Gastroesophageal sphincter (tissue), 4 donors: ENCODE measurements at places on chromosomes 12 and 14. TPM values are rescaled to one million over a fixed set of nuclear protein-coding genes. Genes with fewer than 3 reads are reported as not detected.
A peak's percentile ranks its signal among the peaks of the same experiment; 100 is the strongest.

DNA sequence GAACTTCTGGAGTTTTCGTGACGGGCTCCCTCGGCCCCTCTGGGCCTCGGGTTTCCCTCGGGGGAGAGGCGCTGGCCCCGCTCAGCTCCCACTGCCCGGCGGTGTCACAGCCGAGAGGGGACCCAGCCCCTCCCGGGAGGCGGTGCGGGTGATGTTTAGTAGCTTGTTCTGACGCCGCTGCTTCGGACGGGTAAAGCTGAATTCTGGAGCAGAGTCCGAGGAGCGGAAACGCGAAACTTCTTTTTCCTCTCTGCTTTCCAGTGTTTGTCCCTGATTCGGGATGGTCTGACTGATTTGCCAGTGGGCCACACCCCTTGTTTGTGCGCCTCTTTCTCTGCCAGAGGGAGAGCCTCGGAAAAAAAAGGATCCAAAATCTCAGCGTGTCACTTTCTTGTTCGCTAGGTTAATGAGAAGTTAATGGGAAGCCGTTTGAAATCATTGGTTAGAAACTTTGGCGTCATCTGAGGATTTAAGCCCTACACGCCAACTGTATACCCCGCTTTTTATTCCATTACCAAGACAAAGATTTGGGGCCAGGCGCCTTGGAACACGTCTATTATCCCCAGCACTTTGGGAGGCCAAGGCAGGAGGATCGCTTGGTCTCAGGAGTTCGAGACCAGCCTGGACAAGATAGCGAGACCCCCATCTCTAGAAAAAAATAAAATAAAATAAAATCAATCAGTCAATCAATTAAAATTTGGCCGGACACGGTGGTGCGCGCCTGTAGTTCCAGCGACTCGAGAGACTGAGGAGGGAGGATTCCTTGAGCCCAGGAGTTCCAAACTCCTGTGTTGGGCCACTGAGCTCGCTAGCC is 756 bp downstream of the TULP3 start:
- no peaks in the 10 kb centered on the region for H3K27me3 ChIP-seq
- peak overlapping the region; percentile 76 for H3K4me3 ChIP-seq
- H3K4me1 ChIP-seq: no peaks in the 10 kb centered on the region

DNA sequence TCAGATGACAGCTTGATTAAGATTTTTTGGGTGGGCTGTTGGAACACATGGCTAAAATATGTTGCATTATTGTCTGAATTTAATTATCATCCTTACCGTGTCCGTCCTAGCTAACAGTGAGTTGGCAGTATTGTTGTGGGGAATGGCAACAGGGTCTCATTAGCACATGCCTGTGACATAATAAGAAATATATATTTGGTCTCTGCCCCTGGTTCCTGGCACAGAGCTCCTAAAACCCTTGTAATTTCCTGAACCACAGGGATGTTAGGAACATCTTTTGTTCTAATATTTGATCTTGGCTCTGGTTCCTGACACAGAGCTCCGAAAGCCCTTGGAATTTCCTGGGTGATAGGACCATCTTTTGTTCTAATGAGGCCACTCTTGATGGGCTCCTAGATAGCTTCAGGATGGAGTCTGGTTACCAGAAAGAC is 76.0 kb downstream of the SYNE2 start:
- H3K36me3 ChIP-seq: no peaks in the 10 kb centered on the region
- peaks cover 13% of the 10 kb centered on the region for H3K4me1 ChIP-seq
- no peaks in the 10 kb centered on the region for H3K27me3 ChIP-seq
- H3K4me3 ChIP-seq: no peak overlapping the region
- no peak for ATAC-seq
- no peak overlapping the region for H3K27ac ChIP-seq

- H3K27me3 ChIP-seq: peaks cover 46% of the 10 kb centered on the region
- ATAC-seq: no peak
- peaks cover 17% of the 10 kb centered on the region for H3K4me1 ChIP-seq
- H3K27ac ChIP-seq: peak overlapping the region; percentile 19
- no peaks in the 10 kb centered on the region for H3K36me3 ChIP-seq
Observed at GRCh38 chr12:33438851-33439586, 600 bp downstream of the SYT10 start.

Gene NUP37
- total RNA-seq: 19.8 TPM

GRCh38 chr12:68750506-68750905 is 4.5 kb downstream of the SLC35E3 start:
- H3K36me3 ChIP-seq: peaks cover 54% of the 10 kb centered on the region
- peaks cover 42% of the 10 kb centered on the region for H3K4me1 ChIP-seq
- no peak for ATAC-seq
- no peak overlapping the region for H3K27ac ChIP-seq
- no peaks in the 10 kb centered on the region for H3K27me3 ChIP-seq

Gene COQ6
- 41.1 TPM for total RNA-seq

Gene MARCHF9
- 3.4 TPM for total RNA-seq

Gene GLI1
- total RNA-seq: 3.6 TPM

DNA sequence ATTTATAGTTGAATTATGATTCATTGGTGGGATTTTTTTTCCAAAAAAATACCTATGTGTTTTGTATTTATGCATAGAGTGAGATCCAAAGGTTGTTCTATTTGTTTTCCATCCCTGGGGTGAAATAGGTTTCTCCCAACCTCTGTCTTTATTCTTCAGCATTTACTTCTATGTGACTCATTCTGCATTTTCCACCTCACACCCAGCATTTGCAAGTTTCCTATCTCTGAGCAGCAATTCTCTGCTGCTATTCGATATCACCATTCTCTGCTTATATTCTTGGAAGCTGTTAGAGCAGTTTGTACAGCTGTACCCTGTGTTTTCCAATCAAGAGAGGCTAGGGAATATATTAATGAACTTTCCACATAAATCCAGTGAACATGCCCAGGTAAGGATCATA is 538.9 kb downstream of the SNAPC1 start:
- H3K4me1 ChIP-seq: no peaks in the 10 kb centered on the region
- H3K27ac ChIP-seq: no peak overlapping the region
- H3K36me3 ChIP-seq: no peaks in the 10 kb centered on the region

DNA sequence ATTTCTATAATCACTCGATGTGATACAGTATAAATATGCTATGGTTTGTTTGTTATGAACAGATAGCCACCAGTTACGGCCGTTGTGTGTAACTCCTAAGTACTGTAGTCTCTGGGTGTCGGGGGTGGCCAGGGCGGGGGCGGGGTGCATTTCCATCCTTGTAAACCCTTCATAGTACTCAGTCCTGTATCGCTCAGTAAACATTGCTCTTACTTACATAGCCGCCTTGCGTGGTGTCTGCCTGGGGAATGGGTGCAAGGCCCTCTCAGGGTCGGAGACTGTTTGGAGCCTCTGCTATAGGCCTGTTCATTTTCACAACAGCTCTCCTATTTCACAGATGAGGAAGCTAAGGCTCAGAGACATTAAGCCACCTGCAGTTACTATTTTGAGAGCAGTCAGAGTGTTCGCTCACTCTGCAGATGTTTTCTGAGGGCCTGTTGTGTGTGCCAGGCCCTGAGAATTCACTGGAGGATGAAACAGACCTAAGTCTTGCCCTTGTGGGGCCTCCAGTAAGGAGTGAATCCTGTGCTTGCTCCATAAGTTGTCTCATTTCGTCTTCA is 42.5 kb downstream of the JDP2 start:
- H3K27me3 ChIP-seq: no peaks in the 10 kb centered on the region
- no peak for ATAC-seq
- H3K4me1 ChIP-seq: peaks cover 3% of the 10 kb centered on the region
- peak overlapping the region; percentile 71 for H3K27ac ChIP-seq

- ATAC-seq: no peak
- H3K27ac ChIP-seq: no peak overlapping the region
- no peaks in the 10 kb centered on the region for H3K36me3 ChIP-seq
- H3K4me3 ChIP-seq: no peak overlapping the region
Observed at GRCh38 chr12:96321941-96322340, 78.3 kb downstream of the CDK17 start.

DNA sequence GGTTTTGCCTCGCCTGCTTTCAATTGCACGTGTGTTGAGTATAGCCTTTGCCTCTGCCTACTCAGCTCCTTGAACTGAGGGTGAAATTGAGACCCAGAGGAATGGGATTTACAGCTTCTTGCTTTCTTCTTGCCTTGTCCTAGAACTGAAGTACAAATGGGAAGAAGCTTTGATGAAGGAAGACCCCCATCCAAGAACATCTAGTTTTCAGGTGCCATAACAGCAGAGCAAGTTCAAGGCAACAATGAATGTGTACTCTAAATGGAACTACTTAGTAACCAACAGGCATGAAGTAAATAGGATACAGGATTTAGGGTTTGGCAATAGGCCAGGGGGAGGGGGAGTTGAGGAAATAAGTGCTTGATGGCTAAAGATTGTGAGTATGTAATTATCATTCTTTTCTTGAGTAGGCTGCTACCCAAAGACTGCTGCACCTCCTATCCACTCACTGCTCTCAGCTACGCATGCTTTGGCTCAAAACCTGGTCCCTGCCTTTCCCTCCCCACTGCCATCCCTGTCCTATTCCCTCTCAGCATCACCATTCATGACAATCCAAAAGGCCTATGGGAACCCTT is 2.1 kb downstream of the GPX2 start:
- H3K27ac ChIP-seq: no peak overlapping the region
- H3K27me3 ChIP-seq: no peaks in the 10 kb centered on the region
- H3K4me1 ChIP-seq: peaks cover 4% of the 10 kb centered on the region
- H3K4me3 ChIP-seq: no peak overlapping the region

- no peak overlapping the region for H3K27ac ChIP-seq
- H3K27me3 ChIP-seq: peaks cover 44% of the 10 kb centered on the region
- no peak overlapping the region for H3K4me3 ChIP-seq
- peaks cover 11% of the 10 kb centered on the region for H3K36me3 ChIP-seq
Observed at GRCh38 chr14:53946071-53946403, 10.6 kb downstream of the BMP4 start.

GRCh38 chr12:76569685-76570604 is 10.4 kb upstream of the OSBPL8 start:
- no peaks in the 10 kb centered on the region for H3K36me3 ChIP-seq
- H3K4me1 ChIP-seq: no peaks in the 10 kb centered on the region
- H3K27me3 ChIP-seq: no peaks in the 10 kb centered on the region
- ATAC-seq: no peak

DNA sequence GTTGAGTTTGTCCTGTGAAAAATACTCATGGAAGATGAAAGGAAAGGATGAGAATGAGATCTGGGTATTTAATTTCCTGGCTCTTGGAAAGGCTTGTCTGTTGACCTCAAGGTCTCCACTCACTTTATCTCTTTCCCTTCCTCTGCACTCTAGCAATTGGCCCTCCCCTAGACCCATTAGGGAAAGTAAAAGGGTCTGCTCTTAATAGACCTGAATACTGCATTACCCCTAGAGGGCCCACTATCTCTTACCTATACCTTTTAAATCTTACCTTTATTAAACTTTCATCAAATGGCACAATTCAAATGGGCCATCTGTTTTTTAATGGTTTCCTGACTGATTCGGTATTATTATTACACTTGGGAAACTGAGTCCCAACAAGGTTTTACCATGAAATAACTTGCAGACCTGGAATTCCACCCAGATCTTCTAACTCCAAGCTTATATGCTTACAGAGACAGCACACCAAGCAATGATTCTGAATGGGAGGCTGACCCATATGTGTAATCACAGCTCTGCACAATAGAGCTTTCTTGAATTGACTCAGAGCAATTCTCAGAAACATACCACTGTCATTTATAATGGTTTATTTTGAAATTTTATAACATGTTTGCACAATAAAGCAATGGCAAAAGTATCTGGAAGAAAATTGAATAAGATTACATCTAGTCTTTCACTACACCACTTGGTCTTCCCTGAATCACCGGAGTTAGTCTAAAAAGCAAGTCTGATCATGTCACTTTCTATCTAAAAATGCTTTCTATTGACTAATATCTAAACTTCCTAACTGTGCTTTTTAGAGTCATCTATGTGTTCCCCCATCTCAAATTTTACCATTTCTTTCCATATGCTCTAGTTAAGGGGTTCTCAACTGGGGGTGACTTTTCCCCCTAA is 618.5 kb downstream of the NRXN3 start:
- no peak overlapping the region for H3K4me3 ChIP-seq

Gene SUDS3
- 57.9 TPM for total RNA-seq

GRCh38 chr14:65339866-65340265 is 72.7 kb upstream of the FUT8 start:
- no peak overlapping the region for H3K4me3 ChIP-seq
- no peaks in the 10 kb centered on the region for H3K27me3 ChIP-seq
- no peak for ATAC-seq

DNA sequence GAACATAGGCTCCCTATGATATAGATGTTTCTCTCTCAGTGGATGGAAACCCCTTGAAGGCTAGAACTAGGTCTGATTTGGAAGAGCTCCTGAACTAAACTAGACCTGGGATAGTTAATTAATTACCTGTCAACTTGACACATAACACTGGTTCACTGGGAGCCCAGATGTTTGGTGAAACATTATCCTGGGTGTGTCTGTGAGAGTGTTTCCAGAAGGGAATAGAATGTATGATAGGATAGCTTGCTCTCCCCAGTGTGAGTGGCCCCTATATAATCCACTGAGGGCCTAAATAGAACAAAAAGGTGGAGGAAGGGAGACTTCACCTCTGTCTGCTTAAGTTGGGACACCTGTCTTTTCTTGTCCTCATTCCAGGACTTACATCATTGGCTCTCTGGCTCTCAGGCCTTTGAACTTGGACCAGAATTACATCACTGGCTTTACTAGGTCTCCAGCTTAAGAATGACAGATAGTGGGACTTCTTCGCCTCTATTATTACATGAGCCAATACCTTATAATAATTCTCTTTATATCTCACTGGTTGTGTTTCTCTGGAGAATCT is 194.1 kb downstream of the KTN1 start:
- no peaks in the 10 kb centered on the region for H3K27me3 ChIP-seq
- H3K27ac ChIP-seq: no peak overlapping the region
- no peaks in the 10 kb centered on the region for H3K4me1 ChIP-seq
- H3K4me3 ChIP-seq: no peak overlapping the region
- no peaks in the 10 kb centered on the region for H3K36me3 ChIP-seq
- no peak for ATAC-seq

Gene KIF5A
- 0.89 TPM for total RNA-seq

Gene FIGNL2
- total RNA-seq: 0.16 TPM

DNA sequence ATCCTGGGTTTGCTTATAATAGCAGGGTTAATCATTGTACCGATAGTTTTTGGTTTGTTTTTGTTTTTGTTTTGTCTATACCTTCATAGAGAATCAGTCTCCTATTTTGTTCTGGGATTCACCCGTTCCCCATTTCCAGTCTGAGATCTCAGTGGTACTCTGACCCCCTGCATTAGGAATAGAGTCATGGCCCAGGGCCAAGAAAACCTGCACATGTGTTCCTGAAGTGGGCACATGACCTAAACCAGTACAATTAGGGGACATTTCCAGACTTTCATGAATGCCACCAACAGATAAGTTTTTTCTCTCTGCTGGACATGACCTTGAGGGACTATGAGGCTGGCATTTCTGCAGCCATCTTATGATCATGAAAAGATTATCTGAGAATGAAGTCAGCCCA is 52.5 kb downstream of the MRPL42 start:
- H3K27me3 ChIP-seq: no peaks in the 10 kb centered on the region
- H3K4me3 ChIP-seq: no peak overlapping the region

- no peak overlapping the region for H3K27ac ChIP-seq
- H3K4me3 ChIP-seq: no peak overlapping the region
- ATAC-seq: no peak
Observed at GRCh38 chr12:4829793-4830162, 79.9 kb upstream of the KCNA1 start.

GRCh38 chr14:104247336-104248202 is 109.2 kb downstream of the KIF26A start:
- no peak for ATAC-seq
- no peak overlapping the region for H3K4me3 ChIP-seq
- no peaks in the 10 kb centered on the region for H3K4me1 ChIP-seq
- H3K36me3 ChIP-seq: no peaks in the 10 kb centered on the region

- H3K4me3 ChIP-seq: no peak overlapping the region
- H3K27ac ChIP-seq: no peak overlapping the region
- peak; percentile 89 for ATAC-seq
- H3K36me3 ChIP-seq: peaks cover 73% of the 10 kb centered on the region
- no peaks in the 10 kb centered on the region for H3K4me1 ChIP-seq
- H3K27me3 ChIP-seq: no peaks in the 10 kb centered on the region
Observed at GRCh38 chr12:111753144-111753881, 13.4 kb upstream of the ALDH2 start.
